ENCODE measurements at places on chromosomes 6 and 20. TPM values are rescaled to one million over a fixed set of nuclear protein-coding genes. Genes with fewer than 3 reads are reported as not detected.

The NANP gene
- total RNA-seq: 4.0 TPM

The HTR1E gene
- not detected for total RNA-seq

The MUC21 gene
- total RNA-seq: not detected

The GPLD1 gene
- 1.6 TPM for total RNA-seq

The PAK5 gene
- not detected for total RNA-seq

GRCh38 chr6:141326426-141326825 lies 806.3 kb upstream of the GJE1 start:
- H3K27ac ChIP-seq: no peak overlapping the region
- no peaks in the 10 kb centered on the region for H3K27me3 ChIP-seq
- no peaks in the 10 kb centered on the region for H3K4me1 ChIP-seq
- H3K36me3 ChIP-seq: no peaks in the 10 kb centered on the region
- no peak for DNase-seq

DNA sequence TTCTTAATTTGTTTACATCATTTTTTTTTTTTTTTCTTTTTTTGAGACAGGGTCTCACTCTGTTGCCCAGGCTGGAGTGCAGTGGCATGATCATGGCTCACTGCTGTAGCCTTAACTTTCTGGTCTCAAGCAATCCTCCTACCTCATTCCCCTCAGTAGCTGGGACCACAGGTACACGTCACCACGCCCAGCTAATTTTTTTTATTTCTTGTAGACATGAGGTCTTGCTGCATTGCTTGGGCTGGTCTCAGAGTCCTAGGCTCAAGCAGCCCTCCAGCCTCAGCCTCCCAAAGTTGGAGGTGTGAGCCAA lies 30.3 kb downstream of the RPF2 start:
- H3K27ac ChIP-seq: no peak overlapping the region
- DNase-seq: no peak
- no peaks in the 10 kb centered on the region for H3K27me3 ChIP-seq

- no peaks in the 10 kb centered on the region for H3K36me3 ChIP-seq
- DNase-seq: peak; percentile 83
- no peak overlapping the region for H3K4me3 ChIP-seq
- H3K27me3 ChIP-seq: peaks cover 23% of the 10 kb centered on the region
Observed at GRCh38 chr6:30396833-30397479, 52.0 kb downstream of the RPP21 start.

- H3K4me1 ChIP-seq: peaks cover 5% of the 10 kb centered on the region
- H3K36me3 ChIP-seq: no peaks in the 10 kb centered on the region
- no peak overlapping the region for H3K27ac ChIP-seq
Observed at GRCh38 chr6:157246048-157246630, 77.2 kb downstream of the TMEM242 start.

- DNase-seq: no peak
- H3K4me3 ChIP-seq: no peak overlapping the region
- no peaks in the 10 kb centered on the region for H3K4me1 ChIP-seq
Observed at GRCh38 chr6:134575221-134575620, 257.3 kb upstream of the SGK1 start.

GRCh38 chr20:21177767-21178166 lies 51.9 kb downstream of the KIZ start:
- no peak overlapping the region for H3K27ac ChIP-seq
- H3K27me3 ChIP-seq: no peaks in the 10 kb centered on the region
- peaks cover 4% of the 10 kb centered on the region for H3K4me1 ChIP-seq

- peak; percentile 83 for DNase-seq
- H3K4me3 ChIP-seq: no peak overlapping the region
- H3K36me3 ChIP-seq: no peaks in the 10 kb centered on the region
- peak overlapping the region; percentile 65 for H3K27ac ChIP-seq
Observed at GRCh38 chr6:33751771-33752645, 5.3 kb upstream of the IP6K3 start.

DNA sequence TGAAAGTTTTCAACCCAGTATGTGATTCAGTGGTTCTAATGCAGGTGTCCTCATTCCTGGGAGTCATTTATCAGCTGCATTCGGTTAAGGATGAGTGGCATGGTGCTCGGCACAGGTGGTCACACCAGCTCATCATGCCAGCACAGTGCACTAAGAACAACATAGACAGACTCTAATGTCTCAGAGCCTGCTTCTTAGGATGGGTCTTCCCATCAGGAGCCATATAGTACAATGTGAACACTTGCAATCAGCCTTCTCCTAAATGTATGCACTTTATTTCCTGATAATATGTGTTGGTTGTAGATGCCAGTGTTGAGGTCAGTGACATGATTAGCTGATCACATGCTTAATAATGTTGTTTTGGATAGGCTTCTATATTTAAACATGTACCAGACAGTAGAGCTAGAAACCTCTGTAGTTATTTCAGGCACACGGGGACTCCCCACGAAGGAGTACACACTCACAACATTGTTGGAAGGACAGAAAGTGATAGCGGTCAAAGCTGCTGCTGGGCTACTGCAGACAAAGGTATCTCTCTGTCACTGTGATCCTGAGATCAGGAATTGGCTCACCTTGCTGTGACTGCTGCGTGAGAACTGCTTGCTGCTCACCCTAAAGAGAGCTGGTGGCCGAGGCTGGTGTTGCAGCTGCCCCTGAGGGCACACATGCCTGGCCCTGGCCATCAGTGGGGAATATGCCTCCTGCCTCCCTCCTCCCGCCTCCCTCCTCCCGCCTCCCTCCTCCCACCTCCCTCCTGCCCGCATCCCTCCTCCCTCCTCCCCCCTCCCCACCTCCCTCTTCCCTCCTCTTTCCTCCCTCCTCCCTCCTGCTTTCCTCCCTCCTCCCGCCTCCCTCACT lies 195.4 kb downstream of the SMOC2 start:
- H3K4me3 ChIP-seq: no peak overlapping the region
- H3K36me3 ChIP-seq: no peaks in the 10 kb centered on the region
- H3K4me1 ChIP-seq: no peaks in the 10 kb centered on the region
